Chondrocyte (in vitro differentiated cells): ENCODE measurements at places on chromosomes 7 and 10. TPM values are rescaled to one million over a fixed set of nuclear protein-coding genes. Genes with fewer than 3 reads are reported as not detected.

PLXNA4 gene
- total RNA-seq: 11.3 to 57.7 TPM (median 13.0 TPM) in 3 replicates

BHLHA15 gene
- 0.32 to 1.2 TPM in 2 of 3 replicates, not detected in the other for total RNA-seq

TUBAL3 gene
- not detected in 3 replicates for total RNA-seq

DNA sequence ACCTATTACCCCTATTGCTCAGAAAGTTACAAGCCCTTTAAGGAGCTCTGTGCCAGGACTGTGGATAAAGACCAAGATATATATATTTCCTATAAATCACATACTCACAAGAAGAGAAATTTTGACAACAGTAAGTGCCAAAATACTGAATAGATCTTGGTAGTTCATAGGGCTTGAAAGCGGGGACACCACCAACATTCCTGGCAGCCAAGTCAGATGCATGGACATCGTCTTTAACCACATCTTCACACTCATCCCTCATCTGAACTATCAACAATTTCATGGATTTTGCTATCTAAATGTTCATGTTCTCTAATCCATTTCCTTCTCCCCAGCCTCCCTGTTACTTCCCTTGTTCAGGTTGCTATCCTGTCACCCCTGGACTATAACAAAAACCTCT lies 67.5 kb upstream of the LRRC17 start:
- peaks cover 5% of the 10 kb centered on the region for H3K4me1 ChIP-seq
- H3K4me3 ChIP-seq: no peak overlapping the region
- no peaks in the 10 kb centered on the region for H3K36me3 ChIP-seq
- H3K27me3 ChIP-seq: no peaks in the 10 kb centered on the region
- no peak for DNase-seq

GRCh38 chr10:21488246-21488956 lies 37.1 kb downstream of the SKIDA1 start:
- H3K27me3 ChIP-seq: no peaks in the 10 kb centered on the region
- H3K36me3 ChIP-seq: no peaks in the 10 kb centered on the region
- H3K27ac ChIP-seq: peak overlapping the region; percentile 53

GRCh38 chr10:79229071-79229541 lies 118.2 kb upstream of the PPIF start:
- peaks cover 13% of the 10 kb centered on the region for H3K36me3 ChIP-seq
- H3K27me3 ChIP-seq: no peaks in the 10 kb centered on the region
- no peak overlapping the region for H3K27ac ChIP-seq
- DNase-seq: no peak
- H3K4me3 ChIP-seq: no peak overlapping the region

- peaks cover 14% of the 10 kb centered on the region for H3K36me3 ChIP-seq
- H3K27me3 ChIP-seq: no peaks in the 10 kb centered on the region
Measured at GRCh38 chr10:113475381-113475807, 77.5 kb upstream of the HABP2 start.

DNA sequence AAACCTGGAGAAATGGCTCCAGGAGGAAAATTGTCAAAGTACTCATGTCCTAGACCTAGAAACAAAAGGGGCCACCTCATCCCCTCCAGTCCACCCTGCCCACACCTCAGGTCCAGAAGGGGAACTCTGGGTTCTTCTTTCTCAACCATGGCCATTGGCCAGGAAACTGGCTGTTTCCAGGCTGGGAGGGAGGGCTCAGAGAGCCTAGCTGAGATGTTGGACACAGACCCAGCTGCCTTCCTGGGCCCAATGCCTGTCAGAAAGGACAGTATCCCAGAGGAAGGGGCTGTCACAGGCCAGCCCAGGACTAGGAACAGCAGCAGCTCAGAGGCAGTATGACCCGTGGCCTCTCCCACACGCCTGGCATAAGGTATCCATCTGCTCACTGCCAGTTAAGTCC lies 9.6 kb downstream of the GRID1 start:
- H3K27ac ChIP-seq: no peak overlapping the region
- no peaks in the 10 kb centered on the region for H3K36me3 ChIP-seq
- no peak overlapping the region for H3K4me3 ChIP-seq

GRCh38 chr10:91409069-91409868 lies 875 bp upstream of the HECTD2 start:
- peak; percentile 87 for DNase-seq
- H3K27ac ChIP-seq: peak overlapping the region; percentile 99
- H3K27me3 ChIP-seq: no peaks in the 10 kb centered on the region
- H3K4me3 ChIP-seq: peak overlapping the region; percentile 86

GRCh38 chr10:5830629-5831445 lies 17.6 kb upstream of the GDI2 start:
- DNase-seq: peak; percentile 64
- H3K36me3 ChIP-seq: no peaks in the 10 kb centered on the region
- no peak overlapping the region for H3K4me3 ChIP-seq
- no peaks in the 10 kb centered on the region for H3K4me1 ChIP-seq

IGF2BP3 gene
- total RNA-seq: 47.9 to 55.4 TPM (median 53.0 TPM) in 3 replicates

GRCh38 chr10:111004016-111004415 lies 72.8 kb upstream of the ADRA2A start:
- H3K27ac ChIP-seq: no peak overlapping the region
- peaks cover 15% of the 10 kb centered on the region for H3K36me3 ChIP-seq
- DNase-seq: no peak
- H3K4me1 ChIP-seq: peaks cover 3% of the 10 kb centered on the region
- H3K27me3 ChIP-seq: no peaks in the 10 kb centered on the region
- H3K4me3 ChIP-seq: no peak overlapping the region

TCF7L2 gene
- total RNA-seq: 30.9 to 42.3 TPM (median 34.4 TPM) in 3 replicates

DNA sequence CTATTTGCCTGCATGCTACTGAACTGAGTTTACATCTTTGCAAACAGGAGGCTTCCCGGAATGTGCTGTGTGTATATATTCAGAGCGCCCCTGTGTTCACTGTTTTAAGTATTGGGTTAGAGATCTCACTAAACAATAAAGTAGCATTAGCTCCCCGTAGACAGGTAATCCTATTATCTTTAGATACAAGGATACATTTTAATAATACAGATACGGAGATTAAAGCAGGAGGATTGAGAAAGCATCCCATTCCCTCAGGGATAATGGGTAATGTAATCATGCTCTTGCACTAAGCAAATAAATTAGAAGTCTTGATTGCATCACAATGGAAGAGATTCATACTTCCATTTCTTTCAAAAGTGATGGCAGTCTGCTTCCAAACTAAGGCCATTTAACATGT lies 809.0 kb downstream of the NRG3 start:
- no peak overlapping the region for H3K4me3 ChIP-seq
- H3K36me3 ChIP-seq: no peaks in the 10 kb centered on the region
- no peak overlapping the region for H3K27ac ChIP-seq
- no peak for DNase-seq
- H3K4me1 ChIP-seq: no peaks in the 10 kb centered on the region
